ENCODE measurements at places on chromosomes 5 and 9. TPM values are rescaled to one million over a fixed set of nuclear protein-coding genes. Genes with fewer than 3 reads are reported as not detected.

GRCh38 chr9:4762886-4763541 is 22.0 kb upstream of the AK3 start:
- peak; percentile 42 for DNase-seq

Gene GNA14
- total RNA-seq = 4.0 TPM

- no peak for DNase-seq
Observed at GRCh38 chr9:13143281-13143680, 136.2 kb downstream of the MPDZ start.

Gene KCNMB1
- total RNA-seq = 1.4 TPM

DNA sequence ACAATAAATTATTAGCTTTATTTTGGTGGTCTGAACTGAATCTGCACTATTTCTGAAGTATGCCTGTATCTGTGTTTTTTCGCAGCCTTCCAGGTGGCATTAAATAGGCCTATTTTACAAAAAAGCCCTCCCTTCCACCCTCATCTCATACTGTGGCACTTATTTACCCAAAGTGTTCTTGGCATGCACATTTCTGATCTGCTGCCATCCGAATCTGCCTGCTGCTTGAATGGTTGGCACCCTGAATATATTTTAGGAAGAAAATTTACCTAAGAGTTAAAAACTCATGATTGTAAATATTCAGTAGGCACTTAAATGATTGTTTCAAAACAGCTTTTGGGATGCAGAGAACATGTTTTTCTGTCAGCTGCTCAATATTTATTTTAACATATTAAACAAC is 150.1 kb downstream of the SLC28A3 start:
- DNase-seq = no peak

All from right cardiac atrium (tissue), 5 donors.